HL-60 (cell line): ENCODE measurements at places on chromosomes 2 and 18.

DNA sequence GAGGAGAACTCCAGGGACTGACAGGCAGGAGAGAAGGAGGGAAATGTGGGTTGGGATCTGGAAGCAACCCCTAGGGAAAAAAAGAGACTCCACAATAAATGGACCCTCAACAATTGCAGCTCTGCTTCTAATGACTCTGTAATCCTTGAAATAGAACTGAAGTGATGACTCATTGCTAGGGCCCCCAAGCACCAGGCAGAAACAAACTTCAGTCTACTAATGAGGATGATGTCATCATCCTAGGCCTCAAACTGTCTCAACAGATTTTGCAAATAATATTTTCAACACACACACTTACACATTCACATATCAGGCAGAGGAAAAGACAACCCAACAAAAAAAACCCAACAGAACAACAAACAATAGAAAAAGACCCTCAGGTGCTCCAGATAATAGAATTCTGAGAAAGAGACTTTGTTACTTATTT, 143.3 kb downstream of the HDAC4 start:
- DNase-seq: peak; percentile 72

DNA sequence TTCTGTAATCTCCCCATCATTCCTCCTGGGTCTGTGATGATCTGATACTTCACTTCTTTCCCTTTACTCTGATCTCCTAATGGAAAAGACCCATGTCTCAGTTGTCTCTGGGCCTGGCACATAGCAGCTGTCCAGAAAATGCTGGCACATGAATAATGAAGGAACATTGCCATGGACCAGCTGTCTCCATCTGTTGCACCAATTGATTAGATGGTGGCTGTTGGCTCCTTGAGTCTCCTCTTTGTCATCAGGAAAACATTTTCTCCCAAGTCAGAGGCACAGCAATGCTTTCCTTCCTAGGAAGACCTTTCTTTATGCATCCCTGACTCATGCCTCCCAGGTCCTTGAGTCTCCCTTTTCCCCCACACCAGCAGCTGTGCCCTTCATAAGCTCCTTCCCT, 286.2 kb upstream of the CXCR4 start:
- no peak for DNase-seq

DNA sequence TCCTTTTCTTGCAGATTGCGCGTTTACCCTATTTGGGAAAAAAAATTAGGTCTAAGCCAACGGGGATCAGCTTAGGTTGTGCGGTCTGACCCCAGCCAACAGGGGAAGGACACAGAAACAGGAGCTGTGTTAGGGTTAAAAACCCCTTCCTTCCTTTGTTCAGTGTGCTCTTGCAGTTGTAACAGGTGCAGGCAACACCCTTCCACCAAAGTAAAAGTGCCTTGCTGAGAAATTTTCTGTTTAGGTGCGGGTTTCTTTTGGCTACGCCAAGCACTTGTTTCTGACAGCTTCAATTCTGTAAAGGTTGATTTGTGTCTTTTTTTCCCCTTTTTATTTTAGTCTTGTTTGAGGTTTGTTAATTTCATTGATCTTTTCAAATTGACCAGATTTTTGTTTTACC, 92.5 kb downstream of the PTPN4 start:
- DNase-seq: no peak

DNA sequence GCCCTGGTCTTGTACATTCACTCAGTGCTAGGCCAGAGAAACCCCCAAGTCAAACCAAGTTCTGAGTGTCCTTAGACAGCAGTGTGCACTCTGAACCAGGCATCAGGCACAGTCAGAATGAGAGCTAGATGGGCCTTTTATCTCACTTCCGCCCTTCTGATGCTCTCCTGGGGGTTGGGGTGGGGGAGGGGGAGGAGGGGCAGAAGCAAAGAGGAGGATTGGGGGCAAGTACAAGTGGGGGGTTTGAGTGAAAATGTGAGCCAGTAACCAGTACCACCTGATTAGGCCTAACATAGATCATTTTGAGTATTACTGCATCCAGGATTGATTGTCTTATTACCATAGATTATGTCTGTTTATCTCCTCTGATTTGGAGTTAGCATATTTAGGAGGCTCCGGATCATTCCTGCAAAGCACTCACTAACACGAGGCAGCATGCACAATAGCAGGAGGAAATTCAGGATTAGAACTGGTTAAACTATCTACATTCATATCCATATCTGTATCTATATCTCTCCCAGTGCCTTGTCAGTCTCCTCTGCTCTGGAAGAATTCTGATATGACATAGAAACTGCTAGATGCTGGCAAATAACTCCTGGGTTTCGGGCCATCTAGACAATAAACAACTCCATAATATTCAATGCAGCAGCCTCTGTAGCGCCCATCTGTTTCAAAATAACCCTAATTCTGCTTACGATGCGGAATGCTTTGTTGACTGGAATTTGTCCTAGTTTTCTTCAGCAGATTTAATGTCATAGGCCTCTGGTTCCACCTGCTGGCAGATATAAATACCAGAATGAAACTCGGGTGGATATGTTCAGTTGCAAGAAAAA, 149.1 kb downstream of the RHBDD1 start:
- DNase-seq: peak; percentile 21

DNA sequence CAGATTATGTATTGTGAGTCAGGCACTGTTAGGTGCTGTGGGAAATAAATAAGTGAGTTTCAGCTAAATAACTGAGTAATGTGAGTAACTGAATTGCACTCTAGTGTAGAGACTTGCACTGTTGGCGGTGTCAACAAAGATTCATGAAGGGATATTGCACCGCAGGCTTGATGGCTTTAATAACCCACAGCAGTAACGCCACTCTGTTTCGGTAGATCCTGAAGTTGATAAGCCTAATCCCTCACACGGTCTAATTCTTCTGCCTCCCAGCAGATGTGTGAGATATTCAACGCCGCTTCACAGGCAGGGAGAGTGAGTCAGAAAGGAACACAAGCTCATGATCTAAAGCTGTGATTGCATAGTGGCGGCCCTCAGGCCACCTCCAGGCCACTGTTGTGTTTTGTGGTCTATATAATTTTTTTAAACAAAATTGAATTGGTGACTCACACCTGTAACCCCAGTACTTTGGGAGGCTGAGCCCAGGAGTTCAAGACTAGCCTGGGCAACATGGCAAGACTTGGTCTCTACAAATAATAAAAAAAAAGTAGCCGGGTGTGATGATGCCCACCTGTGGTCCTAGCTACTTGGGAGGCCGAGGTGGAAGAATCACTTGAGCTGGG, 94.3 kb downstream of the LIPG start:
- DNase-seq: no peak

GRCh38 chr18:78242254-78242643, 737.4 kb upstream of the SALL3 start:
- DNase-seq: no peak

DNA sequence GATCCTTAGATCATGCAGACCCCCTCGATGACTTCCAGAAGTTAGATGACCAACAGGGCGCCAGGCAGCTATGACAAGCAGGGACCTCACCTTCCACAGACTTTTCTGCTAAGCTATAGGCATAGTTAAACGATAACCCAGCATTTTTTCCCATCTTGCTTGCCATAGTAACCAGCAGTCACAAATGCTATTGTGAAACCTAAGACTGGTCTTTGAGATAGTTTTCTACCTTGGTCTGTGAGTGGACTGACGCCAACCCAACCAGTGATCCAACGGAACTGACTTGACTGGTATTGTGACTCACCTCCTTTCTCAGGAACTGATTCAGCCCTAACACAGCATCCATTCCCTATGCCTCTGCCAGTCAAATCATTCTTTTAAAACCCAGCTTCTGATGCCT, 361.2 kb downstream of the LRRTM4 start:
- no peak for DNase-seq

- peak; percentile 84 for DNase-seq
These were observed 1173.1 kb upstream of the ZEB2 start for GRCh38 chr2:145692971-145693478.

- no peak for DNase-seq
These were observed 149.8 kb downstream of the AGPS start for GRCh38 chr2:177542396-177542795.

DNA sequence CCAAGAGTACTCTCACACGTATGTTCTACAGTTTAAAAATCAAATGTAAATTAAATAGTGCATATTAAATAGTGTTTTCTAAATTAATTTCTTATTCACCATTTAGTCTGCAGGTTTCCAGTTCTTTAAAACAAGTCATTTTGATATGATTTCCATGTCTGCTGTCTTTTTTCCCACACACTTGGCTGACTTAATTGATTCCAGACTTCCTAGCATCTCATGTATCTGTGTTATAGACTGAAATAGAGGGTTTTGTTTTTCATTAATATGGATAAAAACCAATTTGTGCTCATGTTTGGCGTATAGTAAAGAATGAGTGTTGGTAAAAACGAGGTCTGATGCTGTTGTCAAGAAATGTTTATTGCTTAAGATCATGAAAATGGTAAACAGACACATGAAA, 104.3 kb downstream of the SRBD1 start:
- DNase-seq: no peak

DNA sequence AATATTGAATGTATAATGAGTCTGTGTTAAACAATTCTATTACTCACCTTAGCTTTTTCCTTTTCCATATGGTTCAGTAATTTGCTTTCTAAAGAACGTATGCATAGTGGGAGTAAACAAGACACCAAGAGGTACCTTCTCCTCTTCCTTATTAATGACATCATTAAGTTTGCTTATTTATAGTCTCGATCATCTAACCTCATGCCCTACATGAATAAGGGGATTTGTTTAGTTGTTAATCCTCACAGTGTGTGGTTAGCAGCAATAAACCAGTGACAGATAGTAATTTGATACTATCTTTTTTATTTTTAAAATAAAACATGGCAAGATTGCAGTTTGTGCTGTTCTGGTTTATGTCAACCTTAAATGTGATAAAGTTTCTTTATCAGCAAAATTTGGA, 69.7 kb downstream of the COBLL1 start:
- no peak for DNase-seq

DNA sequence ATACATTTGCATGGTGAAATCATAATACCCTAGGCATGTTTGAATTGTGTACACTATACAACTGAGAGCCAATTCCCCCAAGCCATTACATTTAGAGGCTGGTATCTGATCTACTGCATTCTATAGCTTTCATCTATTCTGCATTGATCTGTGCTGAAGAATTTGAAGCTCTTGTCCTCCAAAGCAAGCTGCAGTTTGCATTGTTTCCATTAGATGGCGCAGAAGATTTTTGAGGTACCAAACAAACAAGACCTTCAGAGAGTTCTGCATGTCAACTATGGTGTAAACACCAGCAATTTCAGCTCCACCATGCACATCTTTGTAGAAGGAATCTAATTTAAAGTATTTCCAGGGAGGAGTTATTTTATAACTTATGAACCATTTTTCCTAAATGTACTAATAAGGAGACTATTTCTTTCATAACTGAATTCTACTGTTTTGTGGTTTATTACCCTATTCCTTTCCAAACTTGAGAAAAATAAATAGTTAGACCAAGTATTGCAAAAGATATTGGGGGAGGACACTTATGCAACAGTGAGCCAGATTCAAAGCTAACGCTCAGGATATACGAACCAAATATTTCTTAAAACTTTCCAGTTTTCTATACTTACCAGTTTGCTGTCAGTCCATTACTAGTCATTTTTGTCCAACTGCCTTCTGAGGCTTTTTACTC, 761.8 kb upstream of the ACVR2A start:
- DNase-seq: peak; percentile 31

DNA sequence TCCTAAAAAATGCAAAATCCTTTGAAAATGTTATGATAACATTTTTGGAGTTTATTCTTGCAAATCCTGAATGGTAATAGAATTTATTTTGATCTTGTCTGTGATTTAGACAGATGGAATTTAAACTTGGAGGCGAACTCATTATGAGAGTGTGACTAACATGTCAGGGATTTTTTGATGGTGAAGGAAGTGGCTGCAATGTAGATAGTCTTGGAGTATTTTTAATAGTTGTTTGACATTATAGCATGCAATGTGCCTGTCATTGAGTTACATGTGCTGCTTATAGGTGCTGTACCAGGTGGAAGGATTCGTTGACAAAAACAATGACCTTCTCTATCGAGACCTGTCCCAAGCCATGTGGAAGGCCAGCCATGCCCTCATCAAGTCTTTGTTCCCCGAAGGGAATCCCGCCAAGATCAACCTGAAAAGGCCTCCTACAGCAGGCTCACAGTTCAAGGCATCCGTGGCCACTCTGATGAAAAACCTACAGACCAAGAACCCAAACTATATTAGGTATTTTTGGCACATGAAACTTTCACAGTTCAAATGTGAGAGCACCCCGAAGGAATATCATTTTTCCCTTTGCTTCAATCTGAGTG, 141.8 kb downstream of the MYO1B start:
- DNase-seq: no peak

DNA sequence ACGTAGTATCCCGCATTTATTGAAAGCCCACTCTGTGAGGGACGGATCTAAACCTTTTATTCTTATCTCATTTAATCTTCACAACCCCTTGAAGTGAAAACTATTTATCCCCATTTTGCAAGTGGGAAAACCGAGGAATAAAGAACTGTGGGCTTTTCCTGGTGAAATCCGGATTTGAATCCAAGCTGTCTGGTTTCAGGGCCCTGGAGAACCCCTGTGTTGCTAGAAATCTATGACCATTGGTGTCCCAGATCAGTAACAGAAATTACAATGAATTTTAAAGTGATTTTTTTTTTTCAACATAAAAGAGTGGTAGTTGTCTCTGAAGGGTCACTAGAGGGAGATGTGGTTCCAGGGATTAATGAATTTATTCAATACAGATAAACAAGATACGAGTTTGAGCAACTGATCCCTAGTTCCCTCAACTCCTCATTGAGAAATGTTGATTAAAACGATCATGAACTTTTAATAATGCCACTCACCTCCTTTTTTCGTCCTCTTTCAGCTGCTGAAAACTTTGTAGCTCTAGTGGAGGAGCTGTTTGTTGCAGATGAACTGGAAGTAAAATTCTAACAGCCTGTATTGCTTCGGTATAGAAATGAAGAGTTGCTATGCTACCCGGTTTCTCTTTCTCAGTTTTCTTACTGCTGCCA, 940 bp downstream of the XRCC5 start:
- peak; percentile 5 for DNase-seq

DNA sequence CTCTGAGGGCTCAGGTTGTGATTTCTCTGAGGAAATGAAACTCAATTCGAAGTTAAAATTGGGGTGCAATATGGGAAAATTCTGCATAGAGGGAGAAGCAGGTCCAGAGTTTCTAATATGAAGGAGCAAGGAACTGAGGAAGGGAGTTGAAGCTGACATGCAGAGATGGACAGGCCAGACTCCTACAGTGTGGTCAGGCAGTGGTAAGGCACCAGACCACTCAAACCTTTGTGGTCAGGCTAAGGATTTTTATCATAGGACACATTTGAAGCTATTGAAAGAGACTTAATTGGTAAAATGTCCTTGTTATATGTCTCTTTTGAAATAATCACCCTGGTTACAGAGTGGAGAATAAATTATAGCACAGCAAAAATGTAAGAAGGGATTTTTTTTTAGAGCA, 1074.8 kb upstream of the CDH2 start:
- no peak for DNase-seq

- no peak for DNase-seq
These were observed 163.3 kb downstream of the QPCT start for GRCh38 chr2:37507703-37508102.

- DNase-seq: no peak
These were observed 67.4 kb upstream of the HS6ST1 start for GRCh38 chr2:128386066-128386465.
